ENCODE measurements at places on chromosomes 5 and 9.

- DNase-seq = no peak
Measured at GRCh38 chr5:88681211-88681803, 201.7 kb downstream of the MEF2C start.

GRCh38 chr5:174335682-174336364 lies 290.3 kb downstream of the NSG2 start:
- no peak for DNase-seq

- DNase-seq = no peak
Measured at GRCh38 chr9:81537964-81538363, 151.4 kb downstream of the TLE1 start.

DNA sequence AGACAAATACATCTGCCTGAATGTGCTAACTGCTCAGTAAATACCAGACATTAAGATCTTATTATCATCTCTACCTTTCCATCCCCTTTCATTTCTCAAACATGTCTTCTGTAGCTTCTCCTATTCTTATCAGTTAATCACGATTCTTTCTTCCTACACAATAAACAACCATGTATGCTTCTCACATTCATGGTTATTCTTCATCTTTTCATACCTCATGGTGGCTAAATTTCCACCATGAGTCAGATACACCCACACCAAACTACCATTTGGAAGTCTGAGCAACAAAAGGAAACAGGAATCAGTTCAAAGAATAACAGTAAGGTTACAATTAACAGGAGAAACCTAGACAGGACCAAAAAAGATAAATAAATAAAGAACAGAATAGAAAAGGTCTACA lies 7.7 kb downstream of the ZNF622 start:
- no peak for DNase-seq

DNA sequence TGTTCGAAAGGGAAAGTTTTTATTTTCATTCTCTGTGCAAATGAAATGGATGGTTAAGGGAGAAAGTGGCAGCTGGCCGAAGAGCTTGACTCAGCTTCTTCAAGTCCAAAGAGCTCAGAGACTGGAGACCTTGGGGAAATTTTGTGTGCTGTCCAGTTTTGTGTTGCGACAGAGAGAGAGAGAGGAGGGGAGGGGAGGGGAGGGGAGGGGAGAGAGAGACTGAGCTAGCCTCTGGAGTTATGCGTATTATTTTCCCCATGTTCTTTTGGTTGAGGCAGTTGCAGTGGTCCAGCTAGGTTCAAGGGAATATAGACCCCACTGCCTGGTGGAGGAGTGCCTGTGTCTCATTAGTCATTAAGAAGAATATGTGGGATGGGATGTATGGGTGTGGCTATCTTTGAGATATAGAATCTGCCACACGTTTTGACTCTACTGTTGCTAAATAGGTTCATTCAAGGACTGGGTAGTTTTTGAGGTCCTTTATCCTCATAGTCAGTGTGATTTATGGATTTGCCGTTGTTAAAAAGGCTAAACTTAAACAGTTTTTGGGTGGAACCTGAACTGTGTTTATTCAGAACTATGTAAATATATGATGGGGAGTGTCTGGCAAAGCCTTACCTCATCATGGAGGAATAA lies 69.7 kb downstream of the ARHGAP26 start:
- no peak for DNase-seq

GRCh38 chr5:36647046-36647445 lies 40.6 kb downstream of the SLC1A3 start:
- no peak for DNase-seq

DNA sequence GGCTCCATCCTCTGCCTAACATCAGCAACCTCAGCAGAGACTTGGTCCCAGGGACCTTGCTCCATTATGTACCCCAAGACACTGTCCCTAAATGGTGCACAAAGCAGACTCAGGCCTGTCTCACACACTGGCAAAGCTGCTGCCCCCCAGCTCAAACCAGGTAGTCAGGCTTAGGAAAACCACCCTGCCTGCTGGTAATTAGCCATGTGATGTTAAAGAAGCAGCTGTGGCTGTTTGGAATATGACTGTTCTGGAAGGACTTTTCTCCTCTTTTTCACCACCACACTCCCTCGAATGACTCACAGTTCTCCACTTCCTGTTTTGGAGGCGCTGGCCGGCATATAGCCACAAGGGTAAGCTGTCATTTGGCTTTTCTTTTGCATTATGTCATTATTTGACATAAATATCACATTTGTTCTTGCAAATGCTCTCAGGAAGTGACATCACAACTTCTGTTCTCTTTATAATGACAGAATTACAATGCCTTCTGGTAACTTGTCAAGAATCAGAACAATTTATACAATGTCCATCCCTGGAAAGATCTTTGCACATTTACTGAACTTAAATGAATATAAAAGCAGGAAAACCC lies 113.9 kb downstream of the SUSD1 start:
- DNase-seq = no peak

- DNase-seq = no peak
Measured at GRCh38 chr9:110095776-110096175, 112.2 kb downstream of the C9orf152 start.

GRCh38 chr9:25918761-25919160 lies 240.5 kb upstream of the TUSC1 start:
- DNase-seq = no peak

DNA sequence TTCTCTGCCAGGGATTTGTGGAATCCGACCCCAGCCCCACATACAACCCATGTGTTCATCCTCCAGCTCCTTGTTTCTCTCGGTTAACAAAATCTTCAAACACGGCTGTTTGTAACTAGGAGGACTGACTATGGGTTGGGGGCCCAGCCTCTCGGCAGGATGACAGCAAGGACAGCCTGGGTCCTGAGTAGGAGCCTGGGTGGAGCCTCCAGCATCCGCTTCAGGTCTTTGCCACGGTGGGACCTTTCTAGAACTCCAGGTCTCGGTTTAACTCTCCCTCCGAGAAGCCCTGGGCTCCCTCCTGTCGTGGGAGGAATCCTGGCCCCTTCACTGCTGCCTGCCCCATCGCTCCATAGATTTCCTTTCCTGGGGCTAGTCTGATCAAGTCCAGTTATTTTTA lies 248.5 kb downstream of the PBX3 start:
- no peak for DNase-seq

DNA sequence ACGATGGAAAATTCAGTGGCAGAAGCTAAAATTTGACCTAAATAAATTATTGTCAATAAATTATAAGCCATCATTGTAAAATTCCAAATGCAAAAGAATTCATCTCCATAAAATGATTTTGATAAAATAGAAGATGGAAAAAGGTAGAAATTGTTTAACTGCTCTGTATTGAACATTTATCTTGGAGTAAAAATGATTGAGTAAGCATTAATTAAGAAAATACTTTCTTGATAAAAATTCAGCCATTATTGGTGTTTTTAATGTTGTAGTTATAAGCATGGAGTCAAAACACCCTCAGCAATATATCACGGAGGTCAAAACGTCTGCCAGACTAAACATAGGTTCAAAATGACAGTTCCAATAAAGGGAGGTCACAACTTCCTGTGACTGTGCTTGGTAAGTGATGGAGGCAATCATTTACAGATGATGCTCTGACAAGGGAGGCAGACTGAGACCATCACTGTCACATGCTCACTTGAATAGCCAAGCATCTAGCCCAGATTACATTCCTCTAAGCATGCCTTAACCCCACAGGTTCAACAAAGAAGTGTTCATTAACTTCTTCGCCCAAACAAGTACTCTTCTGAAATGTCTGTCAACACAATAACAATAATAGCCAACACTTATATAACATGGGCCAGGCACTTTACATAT lies 69.5 kb downstream of the SH3TC2 start:
- no peak for DNase-seq

GRCh38 chr5:58940446-58940845 lies 357.6 kb downstream of the RAB3C start:
- DNase-seq = no peak

DNA sequence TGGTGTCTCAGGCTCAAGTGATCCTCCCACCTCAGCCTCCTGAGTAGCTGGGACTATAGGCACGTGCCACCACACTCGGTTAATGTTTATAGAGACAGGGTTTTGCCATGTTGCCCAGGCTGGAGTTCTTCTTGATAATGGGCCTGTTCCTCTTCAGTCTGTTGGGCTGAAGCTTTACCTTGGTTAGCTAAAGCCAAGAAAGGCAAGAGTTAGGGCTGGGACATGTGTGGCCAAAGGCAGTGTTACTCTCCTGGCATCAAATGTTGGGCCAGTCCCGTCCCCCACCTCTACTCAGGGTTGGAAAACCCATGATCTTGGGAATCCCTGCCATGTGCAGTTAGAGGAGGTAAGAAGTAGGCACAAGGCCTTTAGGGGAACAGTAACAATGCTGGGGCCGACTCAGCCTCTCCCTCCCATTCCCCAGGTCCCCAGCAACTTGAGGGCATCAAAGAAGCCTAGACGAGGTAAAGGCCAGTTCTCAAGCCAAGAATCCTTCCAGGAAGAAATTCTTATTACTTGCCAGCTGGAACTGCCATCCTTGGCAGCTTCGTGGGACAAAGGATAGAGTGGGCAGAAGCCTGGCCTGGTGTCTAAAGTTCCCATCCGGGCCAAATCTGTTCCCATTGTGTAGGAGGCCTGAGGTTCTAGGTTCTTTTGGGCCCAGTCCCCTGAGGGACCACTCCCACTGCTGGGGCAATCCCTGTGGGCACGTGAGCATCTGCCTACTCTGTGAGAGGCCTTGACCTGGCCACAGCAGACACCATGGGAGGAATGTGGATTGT lies 4.5 kb downstream of the EGR1 start:
- no peak for DNase-seq

DNA sequence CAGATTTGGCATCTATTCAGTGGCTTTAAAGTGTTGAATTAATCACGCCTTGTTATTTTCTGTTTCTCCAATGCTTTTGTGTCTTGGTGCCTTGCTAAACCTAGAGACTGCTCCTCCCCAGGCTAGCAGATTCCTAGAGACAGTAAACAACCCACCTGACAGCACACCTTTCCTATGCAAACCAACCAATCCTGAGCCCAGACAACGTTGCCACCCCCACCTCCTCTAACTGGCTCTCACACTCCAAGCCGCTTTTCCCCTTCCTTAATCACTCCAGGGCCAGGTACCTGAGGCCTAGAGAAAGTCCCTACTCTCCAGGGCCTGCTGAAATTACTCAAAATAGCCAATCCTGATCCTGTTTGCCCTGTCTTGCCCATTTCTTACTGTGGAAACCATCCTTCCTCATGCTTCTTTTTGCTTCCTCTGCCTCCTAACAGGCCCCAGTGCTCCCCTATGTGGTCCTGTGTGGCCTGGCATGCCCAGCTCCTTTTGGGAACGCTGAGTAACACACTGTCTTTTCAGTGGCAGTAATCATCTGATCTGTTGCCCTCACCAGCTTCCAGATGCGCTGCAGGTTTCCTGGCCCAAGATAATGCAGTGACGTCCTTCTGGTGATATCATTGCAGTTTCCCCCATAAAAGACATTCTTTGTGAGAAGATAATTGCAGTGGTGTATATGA lies 53.4 kb downstream of the GAS1 start:
- no peak for DNase-seq

- DNase-seq = no peak
Measured at GRCh38 chr5:96839071-96839592, 31.4 kb upstream of the ERAP1 start.

Data from endothelial cell (in vitro differentiated cells).